Adipose tissue (tissue), 3 donors: ENCODE measurements at places on chromosomes 7 and 10. TPM values are rescaled to one million over a fixed set of nuclear protein-coding genes. Genes with fewer than 3 reads are reported as not detected.

The FGFR2 gene
- 1.1 TPM for polyA plus RNA-seq

The CCAR1 gene
- 10.8 TPM for polyA plus RNA-seq

The FAM204A gene
- polyA plus RNA-seq = 67.7 TPM

The VPS37D gene
- 3.9 TPM for polyA plus RNA-seq

The STEAP4 gene
- 24.2 TPM for polyA plus RNA-seq

The CCDC136 gene
- 2.8 TPM for polyA plus RNA-seq

The ANKRD22 gene
- polyA plus RNA-seq = 14.7 TPM

The GRID2IP gene
- 0.37 TPM for polyA plus RNA-seq
